ENCODE measurements at places on chromosomes 11 and 22.

GRCh38 chr11:86983021-86983488, 27.9 kb upstream of the FZD4 start:
- peaks cover 26% of the 10 kb centered on the region for H3K27me3 ChIP-seq
- H3K4me1 ChIP-seq, result no peaks in the 10 kb centered on the region
- DNase-seq, result no peak
- no peak overlapping the region for H3K27ac ChIP-seq

DNA sequence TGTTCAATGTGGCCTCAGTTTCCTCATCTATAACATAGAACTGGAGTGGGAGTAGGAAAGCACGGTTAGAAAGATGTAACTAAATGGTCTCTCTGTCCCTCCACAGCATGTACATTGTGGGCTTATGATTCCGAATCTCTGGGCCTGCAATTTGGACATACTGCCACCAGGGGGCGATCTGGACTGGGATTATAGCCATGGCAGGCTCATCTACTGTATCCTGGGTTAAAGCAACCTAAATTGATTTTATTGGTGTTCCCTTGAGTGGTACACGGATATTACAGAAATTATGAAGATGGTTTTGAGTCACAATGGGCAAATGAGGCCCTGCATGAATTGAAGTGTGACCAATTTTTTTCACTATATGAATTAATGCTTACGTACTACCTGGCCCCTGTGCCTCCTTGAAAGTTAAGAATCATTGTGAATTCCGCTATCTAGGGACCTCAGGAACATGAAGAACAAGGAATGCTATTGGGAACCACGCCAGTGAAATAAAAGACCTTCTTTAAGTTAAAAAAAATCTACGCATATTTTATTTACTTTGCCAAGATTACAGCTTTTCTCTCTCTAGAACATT, 32.9 kb downstream of the TST start:
- H3K36me3 ChIP-seq, result no peaks in the 10 kb centered on the region
- no peaks in the 10 kb centered on the region for H3K4me1 ChIP-seq
- H3K27ac ChIP-seq, result no peak overlapping the region
- peaks cover 71% of the 10 kb centered on the region for H3K27me3 ChIP-seq

DNA sequence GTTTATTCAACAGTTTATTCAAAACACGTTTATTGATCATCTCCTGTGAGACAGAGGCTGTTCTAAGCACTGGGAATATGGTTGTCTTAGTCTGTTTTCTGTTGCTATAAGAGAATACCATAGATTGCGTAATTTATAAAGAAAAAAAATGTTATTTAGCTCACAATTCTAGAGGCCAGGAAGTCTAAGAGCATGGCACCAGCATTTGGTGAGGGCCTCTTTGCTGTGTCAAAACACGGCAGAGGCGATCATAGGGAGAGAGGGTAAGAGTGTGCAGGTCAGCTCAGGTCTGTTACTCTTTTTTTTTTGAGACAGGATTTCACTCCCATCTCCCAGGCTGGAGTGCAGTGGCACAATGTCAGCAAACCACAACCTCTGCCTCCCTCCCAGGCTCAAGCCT, 5.2 kb upstream of the IL17RA start:
- H3K27ac ChIP-seq, result no peak overlapping the region
- no peak overlapping the region for H3K4me3 ChIP-seq
- peaks cover 4% of the 10 kb centered on the region for H3K36me3 ChIP-seq
- no peak for DNase-seq
- H3K27me3 ChIP-seq, result no peaks in the 10 kb centered on the region
- H3K4me1 ChIP-seq, result peaks cover 22% of the 10 kb centered on the region

- no peaks in the 10 kb centered on the region for H3K4me1 ChIP-seq
- H3K27ac ChIP-seq, result no peak overlapping the region
- H3K27me3 ChIP-seq, result no peaks in the 10 kb centered on the region
- H3K4me3 ChIP-seq, result no peak overlapping the region
- DNase-seq, result no peak
- H3K36me3 ChIP-seq, result peaks cover 29% of the 10 kb centered on the region
Measured at GRCh38 chr11:68159665-68160064, 38.5 kb upstream of the CHKA start.

- no peak overlapping the region for H3K27ac ChIP-seq
- no peaks in the 10 kb centered on the region for H3K27me3 ChIP-seq
- DNase-seq, result no peak
- H3K4me3 ChIP-seq, result no peak overlapping the region
Measured at GRCh38 chr22:45688600-45689080, 17.0 kb downstream of the ATXN10 start.

GRCh38 chr11:122656073-122656630, 630 bp downstream of the UBASH3B start:
- peak; percentile 17 for DNase-seq
- H3K36me3 ChIP-seq, result peaks cover 5% of the 10 kb centered on the region
- peak overlapping the region; percentile 90 for H3K4me3 ChIP-seq
- peak overlapping the region; percentile 88 for H3K27ac ChIP-seq
- H3K4me1 ChIP-seq, result peaks cover 45% of the 10 kb centered on the region

- DNase-seq, result no peak
- H3K36me3 ChIP-seq, result peaks cover 1% of the 10 kb centered on the region
- no peak overlapping the region for H3K27ac ChIP-seq
- peaks cover under 1% of the 10 kb centered on the region for H3K4me1 ChIP-seq
- H3K27me3 ChIP-seq, result no peaks in the 10 kb centered on the region
Measured at GRCh38 chr11:10659339-10660216, 34.0 kb downstream of the IRAG1 start.

- H3K4me1 ChIP-seq, result peaks cover 4% of the 10 kb centered on the region
- no peak overlapping the region for H3K4me3 ChIP-seq
- DNase-seq, result no peak
Measured at GRCh38 chr11:1178201-1178885, 20.6 kb downstream of the MUC5AC start.

DNA sequence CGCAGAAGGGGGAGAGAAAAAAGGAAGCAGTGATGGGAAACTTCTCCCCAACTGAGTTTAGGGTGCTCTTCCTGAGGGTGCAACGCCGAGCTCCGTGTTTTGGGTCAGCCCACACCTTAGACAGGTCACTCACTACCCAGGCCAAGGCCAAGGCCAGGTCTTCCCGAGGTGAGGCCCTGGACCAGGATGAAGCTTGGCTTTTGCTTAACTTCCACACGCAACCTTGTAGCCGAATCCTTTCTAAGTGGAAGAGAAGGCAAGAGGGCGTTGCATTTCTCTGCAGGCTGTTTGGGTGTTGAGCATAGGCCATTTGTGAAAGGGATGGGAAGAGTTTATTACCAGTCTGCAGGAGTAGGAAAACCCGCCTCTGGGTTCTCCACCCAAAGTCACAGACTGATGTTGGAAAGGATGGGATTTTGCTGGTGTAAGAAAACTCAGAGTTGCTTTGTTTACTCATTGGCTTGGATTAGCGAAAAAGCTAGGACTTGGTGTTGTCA, 1.5 kb downstream of the KREMEN1 start:
- no peak overlapping the region for H3K27ac ChIP-seq
- no peak for DNase-seq
- H3K4me3 ChIP-seq, result peak overlapping the region; percentile 61
- peaks cover 1% of the 10 kb centered on the region for H3K36me3 ChIP-seq

DNA sequence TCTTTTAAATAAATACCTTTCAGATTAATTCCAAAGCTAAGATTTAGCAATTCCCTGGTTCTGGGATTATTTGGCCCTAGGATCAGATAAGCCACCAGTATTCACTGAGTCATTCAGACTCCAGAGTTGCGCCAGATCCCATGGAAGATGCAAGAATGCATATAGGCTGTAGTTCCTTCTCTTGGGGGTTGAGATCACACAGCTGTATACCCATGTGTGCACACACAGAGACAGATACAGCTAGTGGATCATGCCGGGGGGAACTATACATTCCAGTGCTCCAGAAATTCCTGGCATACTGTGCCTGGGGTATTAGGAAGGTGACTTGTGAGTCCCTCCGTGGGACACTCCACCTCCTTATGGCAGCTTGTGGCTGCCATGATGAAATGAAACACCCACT, 75.4 kb downstream of the ZBTB16 start:
- H3K4me1 ChIP-seq, result peaks cover 36% of the 10 kb centered on the region
- H3K4me3 ChIP-seq, result no peak overlapping the region
- H3K36me3 ChIP-seq, result no peaks in the 10 kb centered on the region
- DNase-seq, result no peak
- H3K27me3 ChIP-seq, result peaks cover 6% of the 10 kb centered on the region
